ENCODE measurements at places on chromosomes 13 and 19.

- DNase-seq: no peak
Observed at GRCh38 chr13:98321395-98321794, 144.3 kb upstream of the RNF113B start.

DNA sequence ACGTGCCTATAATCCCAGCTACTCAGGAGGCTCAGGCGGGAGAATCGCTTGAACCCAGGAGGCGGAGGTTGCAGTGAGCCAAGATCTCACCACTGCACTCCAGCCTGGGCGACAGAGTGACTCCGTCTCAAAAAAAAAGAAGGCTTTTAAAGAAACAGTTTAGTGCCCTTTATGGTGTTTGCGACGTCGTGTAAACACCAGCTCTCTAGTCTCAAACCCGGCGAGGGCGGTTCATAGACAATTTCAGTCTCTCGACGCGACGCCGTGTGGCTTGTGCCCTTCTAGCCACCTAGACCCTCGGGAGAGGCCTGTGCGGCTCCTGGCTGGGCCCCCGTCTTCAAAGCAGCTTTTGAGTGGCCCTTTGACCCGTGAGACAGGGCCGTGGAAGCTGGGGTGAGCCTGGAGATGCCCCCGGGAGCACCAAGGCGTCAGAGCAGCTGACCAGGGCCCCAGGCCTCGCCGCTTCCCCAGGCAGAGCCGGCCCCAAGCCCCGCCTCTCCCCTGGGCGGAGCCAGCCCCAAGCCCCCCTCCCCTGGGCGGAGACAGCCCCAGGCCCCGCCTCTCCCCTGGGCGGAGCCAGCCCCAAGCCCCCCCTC is 5.0 kb upstream of the MADCAM1 start:
- DNase-seq: no peak

DNA sequence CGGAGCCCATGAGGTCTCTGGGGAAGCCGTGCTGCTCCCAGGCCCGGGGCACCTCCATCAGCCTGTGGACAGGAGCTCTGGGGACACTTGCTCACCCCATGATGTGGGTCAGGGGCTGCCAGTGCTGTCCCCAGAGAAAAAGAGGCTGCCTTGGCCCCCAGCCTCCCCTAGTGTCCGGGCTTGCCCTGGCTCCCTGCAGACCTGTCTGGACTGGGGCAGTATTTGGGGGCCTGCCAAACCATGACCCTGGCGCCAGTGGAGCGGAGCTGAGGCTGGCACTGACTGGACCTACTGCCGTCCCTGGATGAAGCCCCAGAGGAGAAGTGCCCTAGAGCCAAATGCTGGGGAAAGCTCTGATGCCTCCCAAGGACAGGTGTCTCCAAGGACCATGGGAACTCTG is 30.4 kb downstream of the ELAVL1 start:
- DNase-seq: no peak

DNA sequence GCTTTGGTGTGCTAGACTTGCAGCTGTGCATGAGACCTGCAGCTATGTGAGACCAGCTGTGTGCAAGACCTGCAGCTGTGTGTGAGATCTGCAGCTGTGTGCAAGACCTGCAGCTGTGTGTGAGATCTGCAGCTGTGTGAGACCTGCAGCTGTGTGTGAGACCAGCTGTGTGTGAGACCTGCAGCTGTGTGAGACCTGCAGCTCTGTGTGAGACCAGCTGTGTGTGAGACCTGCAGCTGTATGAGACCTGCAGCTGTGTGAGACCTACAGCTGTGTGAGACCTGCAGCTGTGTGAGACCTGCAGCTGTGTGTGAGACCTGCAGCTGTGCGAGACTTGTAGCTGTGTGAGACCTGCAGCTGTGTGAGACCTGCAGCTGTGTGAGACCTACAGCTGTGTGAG is 6.7 kb upstream of the DCUN1D2 start:
- DNase-seq: no peak

DNA sequence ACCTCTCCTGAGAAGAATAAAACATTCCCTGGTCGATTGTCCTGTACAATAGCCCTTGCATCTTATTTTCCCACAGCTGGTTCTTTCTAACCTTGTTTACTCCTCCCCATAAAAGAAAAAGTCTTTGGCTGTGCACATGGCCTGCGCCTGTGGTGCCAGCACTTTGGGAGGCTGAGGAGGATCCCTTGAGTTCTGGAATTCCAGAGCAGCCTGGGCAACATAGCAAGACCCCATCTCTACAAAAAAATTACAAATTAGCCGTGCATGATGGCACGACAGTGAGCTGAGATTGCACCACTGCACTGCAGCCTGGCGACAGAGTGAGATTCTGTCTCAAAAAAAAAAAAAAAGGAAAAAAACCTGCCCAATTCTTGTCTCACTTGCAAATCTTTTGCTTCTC is 7.2 kb upstream of the NUP62 start:
- DNase-seq: no peak

- DNase-seq: peak; percentile 66
Observed at GRCh38 chr19:21604951-21605476, 99.6 kb downstream of the ZNF429 start.

GRCh38 chr19:36136964-36137686 is 2.7 kb upstream of the CAPNS1 start:
- peak; percentile 86 for DNase-seq

- no peak for DNase-seq
Observed at GRCh38 chr19:40610396-40611064, 9.4 kb downstream of the LTBP4 start.

GRCh38 chr19:20928371-20928770 is 5.3 kb downstream of the ZNF85 start:
- DNase-seq: no peak

- no peak for DNase-seq
Observed at GRCh38 chr13:113272701-113273181, 24.3 kb upstream of the LAMP1 start.

GRCh38 chr19:57302020-57302465 is 18.2 kb upstream of the ZNF543 start:
- DNase-seq: no peak

DNA sequence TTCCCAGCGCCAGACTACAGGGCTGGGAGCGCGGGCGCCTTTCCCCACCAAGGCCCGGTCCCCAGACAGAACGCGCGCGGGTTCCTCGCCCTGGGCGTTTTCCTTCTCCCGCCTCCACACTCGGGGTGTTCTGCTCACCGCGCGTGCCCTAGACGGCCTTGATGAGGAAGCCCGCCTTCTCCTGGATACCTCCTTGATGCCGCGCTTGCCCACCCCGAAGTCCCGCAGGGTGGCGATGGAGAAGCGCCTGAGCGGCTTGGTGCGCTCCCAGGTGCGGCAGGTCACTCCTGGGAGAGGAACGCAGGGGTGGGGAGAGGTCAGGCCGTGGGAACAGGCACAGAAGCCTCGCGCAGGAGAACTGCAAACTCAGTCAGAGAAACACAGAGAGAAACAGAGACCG is 34.8 kb downstream of the CYP2B6 start:
- no peak for DNase-seq

- no peak for DNase-seq
Observed at GRCh38 chr19:9009935-9010651, at the start of gene MUC16. MUC16 (minus strand) TSS chr19:9010409.

DNA sequence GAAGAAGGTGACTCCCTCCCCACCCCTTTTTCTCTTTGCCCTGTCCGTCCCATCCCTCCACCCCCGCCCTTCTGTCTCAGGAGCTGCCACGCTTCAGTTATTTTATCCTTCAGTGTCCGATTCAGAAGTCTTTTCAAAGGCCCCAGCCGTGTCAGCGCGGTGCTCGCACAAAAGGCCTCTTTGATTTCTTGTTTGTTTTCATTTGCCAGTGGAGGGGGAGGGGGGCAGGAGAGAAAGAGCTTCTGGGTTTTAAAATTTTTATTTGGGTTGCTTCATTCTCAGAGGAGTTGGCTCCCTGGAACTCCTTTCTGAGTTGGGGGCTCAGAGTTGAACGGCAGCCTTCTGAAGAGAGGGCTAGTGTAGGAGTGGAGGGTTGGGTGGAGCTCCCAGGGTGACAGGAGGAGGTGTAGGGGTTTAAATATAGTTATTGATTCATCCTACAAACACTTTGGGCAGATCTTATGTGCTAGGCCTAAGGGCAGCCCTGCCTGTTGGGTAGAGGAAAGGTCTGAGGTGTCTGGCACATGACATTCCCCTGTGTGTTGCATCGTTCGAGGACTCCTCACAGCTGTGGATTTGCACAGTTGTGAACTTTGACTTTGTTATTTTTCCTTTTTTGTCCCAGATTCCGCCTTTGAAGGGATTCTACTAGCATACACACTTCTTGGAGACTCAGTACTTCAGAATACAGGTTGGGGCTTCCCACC is 36.8 kb downstream of the NFIX start:
- no peak for DNase-seq

DNA sequence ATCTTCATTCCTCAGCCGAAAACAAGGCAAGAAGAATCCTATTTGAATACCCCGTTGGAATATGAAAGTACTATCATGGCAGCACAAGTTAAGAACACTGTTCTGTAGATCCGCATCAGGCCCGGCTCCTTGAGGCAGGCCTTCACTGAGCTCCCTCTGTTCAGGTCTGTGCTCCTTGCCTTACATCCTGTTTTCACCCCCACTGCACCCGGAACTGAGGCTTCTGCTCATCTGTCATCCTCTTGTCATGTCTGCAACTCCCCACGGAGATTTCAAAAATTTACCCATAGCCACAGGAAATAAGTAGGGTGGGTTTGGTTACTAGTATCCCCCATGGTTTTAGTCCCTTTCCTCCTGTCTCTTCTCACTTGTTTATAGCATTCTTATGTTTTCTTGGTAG is 861.9 kb downstream of the GPC5 start:
- DNase-seq: no peak

DNA sequence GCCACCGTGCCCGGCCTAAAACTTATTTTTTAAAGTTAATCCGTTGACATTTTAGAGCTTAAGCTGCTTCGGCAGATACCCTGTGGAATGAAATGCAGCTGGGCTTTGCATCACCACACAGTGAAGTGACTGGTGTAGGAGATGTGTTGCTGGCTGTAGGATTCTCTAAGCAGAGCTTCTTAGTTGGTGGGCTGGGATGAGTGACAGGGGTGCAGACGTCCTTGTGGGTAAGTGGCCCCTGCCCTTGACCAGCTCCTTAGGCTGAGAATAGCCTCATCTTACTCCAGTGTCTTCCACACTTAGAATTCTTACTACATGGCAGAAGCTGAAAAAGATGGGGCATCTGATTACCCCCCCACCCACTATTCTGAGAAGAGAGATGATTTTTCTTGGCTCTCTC is 11.6 kb downstream of the GATAD2A start:
- DNase-seq: no peak

- DNase-seq: no peak
Observed at GRCh38 chr13:63088226-63088625, 1672.6 kb upstream of the PCDH20 start.

- DNase-seq: no peak
Observed at GRCh38 chr19:31347354-31347753, 1.9 kb downstream of the TSHZ3 start.

- no peak for DNase-seq
Observed at GRCh38 chr13:75660694-75661093, 24.6 kb downstream of the LMO7 start.

DNA sequence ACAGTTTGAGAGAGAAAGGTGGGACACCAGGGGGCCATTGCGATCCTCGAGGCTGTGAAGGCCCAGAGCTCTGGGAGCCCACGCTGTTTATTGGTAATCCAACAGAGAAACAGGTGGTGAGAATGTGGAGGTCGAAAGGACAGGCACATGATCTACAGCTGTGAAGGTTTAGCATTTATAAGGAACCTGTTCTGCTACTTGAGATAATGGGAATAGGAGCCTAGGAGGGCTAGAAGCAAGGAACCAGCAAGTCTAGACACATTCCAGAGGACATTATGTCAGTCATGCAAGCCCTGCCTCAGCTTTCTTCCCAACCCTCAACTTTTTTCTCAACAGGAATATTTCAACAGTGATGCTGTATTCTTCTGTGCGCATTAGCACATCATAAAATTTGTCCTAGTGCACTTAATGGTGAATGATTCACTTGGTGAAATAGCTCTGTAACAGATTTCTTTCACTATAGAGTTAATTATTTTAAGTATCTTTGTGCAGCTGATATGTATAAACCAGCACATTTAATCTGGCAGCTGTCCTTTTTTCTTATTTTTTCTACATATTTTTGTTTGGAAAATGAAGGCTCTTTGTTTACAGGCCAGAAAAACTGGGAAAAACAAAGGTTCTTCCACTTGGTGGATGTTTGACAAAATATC is 25.4 kb downstream of the ZNF90 start:
- DNase-seq: no peak

GRCh38 chr19:55495646-55496349 is 7.6 kb downstream of the SSC5D start:
- DNase-seq: no peak

GRCh38 chr19:55058781-55059610 is 4.0 kb downstream of the RDH13 start:
- no peak for DNase-seq

GRCh38 chr13:62003452-62003851 is 587.8 kb upstream of the PCDH20 start:
- no peak for DNase-seq

DNA sequence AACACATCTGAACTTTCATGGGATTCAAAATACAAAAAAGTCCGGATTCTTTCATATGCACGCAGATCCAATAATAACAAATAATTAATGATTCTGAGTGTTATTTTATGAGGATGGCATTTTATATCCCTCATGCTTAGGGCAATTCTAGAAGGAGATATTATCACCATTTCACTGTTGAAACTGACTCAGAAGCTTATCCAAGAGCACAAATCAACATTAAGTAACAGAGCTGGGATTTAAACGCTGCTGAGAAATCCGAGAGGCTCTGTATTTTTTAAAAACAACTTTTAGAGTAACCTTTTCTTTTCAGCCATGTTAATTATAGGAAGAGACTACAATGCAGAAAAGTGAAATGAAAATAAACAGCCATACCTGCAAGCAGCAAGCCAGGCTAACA is 30.3 kb downstream of the ATP7B start:
- DNase-seq: no peak

DNA sequence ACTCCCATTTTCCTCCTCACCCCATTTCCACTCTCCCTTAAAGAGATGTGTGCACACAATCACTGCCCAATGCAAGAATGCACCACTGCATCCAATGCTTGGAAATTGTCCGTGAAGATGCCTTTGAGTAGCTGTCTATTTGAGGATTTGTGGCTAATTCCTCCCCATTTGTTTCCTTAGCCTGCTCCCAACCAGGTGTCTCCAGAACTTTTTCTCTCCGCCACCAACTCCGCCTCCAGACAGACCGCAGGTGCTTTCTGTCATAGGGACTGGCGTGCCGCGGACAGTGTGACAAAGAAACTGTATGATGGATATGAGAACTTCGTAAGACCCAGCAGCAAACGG is 461 bp upstream of the TM9SF2 start:
- no peak for DNase-seq

Measured in prostate gland (tissue), 2 donors.